ENCODE measurements at places on chromosomes 11 and 22. TPM values are rescaled to one million over a fixed set of nuclear protein-coding genes. Genes with fewer than 3 reads are reported as not detected.

EFCAB6 gene
- total RNA-seq: 2.5 TPM

DNA sequence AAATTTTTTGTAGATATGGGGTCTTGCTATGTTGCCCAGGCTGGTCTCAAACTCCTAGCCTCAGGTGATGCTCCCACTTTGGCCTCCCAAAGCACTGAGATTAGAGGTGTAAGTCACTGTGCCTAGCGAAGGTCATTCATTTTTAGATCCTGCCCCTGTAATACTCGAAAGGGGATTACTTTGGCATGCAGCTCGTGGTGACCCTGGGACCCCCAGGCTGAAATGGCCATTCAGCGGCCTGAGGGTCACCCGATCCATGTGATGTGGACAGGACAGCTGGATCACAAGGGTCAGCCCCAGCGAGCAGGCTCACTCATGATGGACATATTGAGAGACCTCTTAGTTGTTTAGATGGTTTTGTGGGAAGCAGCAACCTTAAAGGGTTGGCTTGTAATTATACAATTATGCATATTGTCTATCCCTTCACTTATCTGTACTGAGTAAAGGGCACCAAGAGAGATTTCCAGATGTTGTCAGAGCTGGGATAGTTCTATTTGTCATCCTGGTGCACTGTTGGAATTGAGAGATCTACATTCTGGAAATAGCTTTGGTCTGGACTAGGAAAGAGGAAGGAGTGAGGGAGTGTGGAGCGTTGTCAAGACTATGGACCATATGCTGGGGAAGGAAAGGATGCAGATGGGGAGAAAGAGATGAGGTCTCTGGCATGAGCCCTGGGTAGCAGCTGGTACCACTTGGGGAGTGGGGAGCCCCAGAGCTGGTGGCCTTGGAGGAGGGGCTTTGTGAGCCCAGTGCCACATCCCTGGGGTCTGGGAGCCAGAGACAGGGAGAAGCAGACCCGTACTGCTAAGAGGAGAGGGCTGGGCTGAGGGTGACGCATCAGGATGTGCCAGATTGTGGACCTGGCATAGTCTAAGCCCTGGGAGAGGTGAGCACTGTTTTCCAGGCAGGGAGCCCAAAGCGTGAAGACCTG, 15.5 kb downstream of the RHBDD3 start:
- no peak for DNase-seq

GRCh38 chr11:134270250-134270714, 5.9 kb upstream of the GLB1L3 start:
- no peak for DNase-seq

DNA sequence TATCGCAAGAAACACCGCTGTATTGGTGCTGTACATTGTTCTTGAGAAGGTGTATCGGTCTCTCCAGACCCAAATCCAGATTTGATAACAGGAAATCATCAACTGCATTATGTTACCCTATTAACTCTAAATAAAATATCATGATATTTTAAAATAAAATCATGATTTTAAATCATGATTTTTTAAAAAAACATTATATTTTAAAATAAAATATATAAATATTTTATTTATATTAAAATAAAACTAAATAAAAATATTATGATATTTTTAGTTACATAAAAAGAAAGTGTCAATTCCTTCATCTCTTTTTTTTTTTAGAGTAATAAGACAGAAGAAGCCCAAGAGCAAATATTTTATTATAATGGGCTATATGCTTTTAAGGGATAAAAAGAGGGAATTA, 27.6 kb downstream of the RBMXL2 start:
- DNase-seq: no peak

- no peak for DNase-seq
These were observed 97.4 kb upstream of the SLC6A5 start for GRCh38 chr11:20501971-20502370.

GRCh38 chr11:119315131-119316015, 1.6 kb downstream of the MCAM start:
- no peak for DNase-seq

DNA sequence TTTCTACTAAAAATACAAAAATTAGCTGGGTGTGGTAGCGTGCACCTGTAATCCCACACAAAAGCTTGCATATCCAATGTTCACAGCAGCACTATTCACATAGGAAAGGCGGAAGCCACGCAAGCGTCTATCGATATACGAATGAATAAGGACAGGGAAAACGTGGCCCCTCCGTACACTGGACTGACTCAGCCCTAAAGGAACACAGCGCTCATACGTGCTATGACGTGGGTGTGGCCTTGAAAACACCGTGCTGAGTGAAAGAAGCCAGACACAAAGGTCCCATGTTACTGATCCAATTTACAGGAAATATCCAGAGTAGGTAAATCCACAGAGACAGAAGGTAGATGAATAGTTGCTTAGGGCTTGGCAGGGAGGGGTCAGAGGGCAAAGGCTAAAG, 7.0 kb downstream of the LMF2 start:
- DNase-seq: no peak

Measured in thoracic aorta (tissue), 2 donors.